ENCODE measurements at places on chromosomes 12 and 14.

GRCh38 chr14:101217616-101218371, 314.3 kb upstream of the RTL1 start:
- DNase-seq, result no peak

- DNase-seq, result no peak
These were observed 2.3 kb downstream of the TULP3 start for GRCh38 chr12:2893007-2893406.

DNA sequence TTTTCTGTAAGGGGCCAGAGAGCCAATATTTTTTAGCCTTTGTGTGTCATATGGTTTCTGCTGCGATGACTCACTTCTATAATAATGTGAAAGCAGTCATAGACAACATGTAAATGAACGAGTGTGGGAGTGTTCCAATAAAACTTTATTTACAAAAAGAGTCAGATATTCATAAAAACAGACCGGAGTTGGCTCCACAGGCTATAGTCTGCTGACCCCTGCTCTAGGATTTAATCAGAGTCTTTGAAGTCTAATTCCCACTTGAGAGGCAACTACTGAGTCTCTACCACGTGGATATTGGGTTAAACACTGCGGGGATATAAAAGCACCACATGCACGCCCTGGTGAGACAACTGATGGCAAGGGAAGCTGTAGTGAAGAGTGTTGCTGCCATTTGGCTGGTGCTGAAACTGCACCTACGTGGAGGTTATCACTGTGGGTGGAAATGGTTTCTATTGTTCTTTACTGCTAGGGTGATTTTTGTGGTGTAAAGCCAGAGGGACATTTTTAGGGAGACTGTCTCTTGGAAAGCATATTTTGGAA, 3.6 kb upstream of the NINJ2 start:
- DNase-seq, result no peak

DNA sequence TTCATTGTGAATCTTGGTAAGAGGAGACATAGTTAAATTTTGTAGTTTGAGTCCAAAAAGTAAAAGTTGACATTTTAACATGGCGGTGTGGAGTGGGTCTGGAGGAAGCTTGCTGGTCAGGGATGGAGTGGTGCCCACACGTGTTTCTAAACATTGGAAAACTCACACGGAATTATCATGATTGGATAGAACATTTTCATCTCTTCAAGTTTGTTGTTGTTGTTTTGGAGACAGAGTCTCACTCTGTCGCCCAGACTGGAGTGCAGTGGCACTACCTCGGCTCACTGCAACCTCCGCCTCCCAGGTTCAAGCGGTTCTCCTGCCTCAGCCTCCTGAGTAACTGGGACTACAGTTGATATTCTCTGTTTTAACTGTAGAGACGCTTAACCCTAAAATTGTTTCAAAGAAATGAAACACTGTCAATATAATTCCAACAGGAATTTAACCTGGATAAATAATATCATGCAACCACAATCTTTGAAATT, 502 bp upstream of the MBIP start:
- no peak for DNase-seq

- DNase-seq, result no peak
These were observed 423.2 kb downstream of the ATP23 start for GRCh38 chr12:58364389-58365086.

DNA sequence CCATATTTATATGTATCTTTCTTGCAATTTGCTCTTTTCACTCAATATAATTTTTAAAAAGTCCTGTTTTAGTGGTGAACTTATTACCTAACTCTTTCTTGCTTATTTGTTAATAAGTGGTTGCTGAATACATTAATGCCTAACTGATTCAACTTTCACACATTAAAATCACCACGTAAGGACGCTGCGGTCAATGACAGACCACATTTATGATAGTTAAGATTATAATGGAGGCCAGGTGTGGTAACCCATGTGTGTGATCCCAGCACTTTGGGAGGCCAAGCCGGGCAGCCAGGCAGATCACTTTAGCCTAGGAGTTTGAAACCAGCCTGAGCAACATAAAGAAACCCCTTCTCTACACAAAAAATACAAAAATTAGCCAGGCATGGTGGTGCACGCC, 37.0 kb downstream of the WDR89 start:
- no peak for DNase-seq

- no peak for DNase-seq
These were observed 53.1 kb downstream of the BRMS1L start for GRCh38 chr14:35879151-35879648.

- DNase-seq, result no peak
These were observed 38.1 kb upstream of the CDK17 start for GRCh38 chr12:96438330-96438729.

GRCh38 chr14:97832776-97833175, 1035.6 kb downstream of the VRK1 start:
- DNase-seq, result no peak

DNA sequence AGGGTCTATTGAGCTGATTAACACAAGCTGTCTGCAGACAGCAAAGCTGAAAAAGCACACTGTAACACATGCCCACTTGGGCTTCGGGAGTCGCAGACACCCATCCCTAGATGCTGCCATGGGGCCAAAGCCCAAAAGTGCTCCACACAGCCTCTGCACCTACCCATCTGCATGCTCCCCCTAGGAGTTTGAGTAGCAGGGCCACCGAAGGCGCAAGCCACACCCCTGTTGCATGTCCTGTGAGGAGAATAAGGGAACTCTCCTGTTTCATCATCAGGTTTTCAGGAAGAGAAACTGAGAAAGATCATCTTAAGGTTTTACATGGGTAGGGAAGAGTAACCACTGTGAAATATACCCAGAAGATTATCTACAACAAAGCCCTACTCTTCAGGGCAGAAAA, 5.6 kb upstream of the ST8SIA1 start:
- no peak for DNase-seq
